ENCODE measurements at places on chromosomes 5 and 9.

DNA sequence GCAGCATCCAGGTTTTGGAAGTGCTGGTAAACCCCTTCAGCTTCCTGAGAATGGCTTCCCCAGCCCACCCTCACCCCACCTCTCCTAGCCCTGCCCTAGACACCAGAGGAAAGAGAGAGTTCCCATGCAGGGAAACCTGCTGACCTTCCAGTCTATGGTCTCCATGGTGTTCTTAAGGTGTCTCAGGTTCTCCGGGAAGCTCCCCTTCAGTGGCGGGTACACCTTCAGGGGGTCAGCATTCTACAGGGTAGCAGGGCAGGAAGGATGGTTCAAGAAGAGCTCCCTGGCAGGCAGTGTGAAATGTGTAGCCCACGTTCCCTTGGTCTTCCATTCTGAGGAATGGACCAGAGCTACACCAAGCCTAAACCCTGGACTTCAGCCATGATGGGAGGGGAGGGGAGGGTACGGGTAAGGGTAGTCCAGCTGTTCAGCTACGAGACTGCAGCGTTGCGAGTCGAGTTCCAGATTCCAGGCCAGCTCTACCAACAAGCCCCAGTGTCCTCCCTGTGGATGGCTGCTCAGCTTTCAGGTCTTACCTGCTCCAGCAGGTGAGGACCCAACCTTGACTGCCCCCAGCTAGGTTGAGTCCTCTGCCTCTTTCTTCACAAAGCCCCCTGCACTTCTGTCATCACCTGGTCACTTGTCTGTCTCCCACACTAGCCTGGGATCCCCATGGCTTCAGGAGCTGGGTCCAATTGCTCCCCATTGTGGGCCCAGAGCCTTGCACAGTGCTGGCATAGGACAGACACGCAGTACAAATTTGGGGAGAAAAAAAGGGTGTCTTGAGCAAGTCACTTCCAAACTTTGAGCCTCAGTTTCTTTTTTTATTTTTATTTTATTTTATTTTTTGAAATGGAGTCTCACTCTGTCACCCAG is 7.5 kb downstream of the CD74 start:
- DNase-seq = no peak

DNA sequence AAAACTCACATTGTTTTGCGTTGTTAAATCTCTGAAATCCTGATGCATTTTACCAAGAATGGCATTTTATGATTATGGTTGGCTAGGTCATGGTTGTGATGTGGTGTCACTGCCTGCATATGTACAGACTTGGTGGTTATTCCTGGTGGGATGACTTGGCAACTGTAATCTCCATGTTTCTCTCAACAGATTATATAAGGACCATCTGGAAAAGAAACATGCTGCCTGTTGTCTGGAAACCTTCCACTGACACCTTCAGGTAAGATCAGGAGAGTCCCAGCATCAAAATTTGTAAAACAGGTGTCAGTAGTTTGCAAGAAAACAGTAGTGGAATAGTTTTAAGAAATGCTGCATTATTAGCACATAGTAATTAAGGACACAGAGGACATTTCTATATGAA is 3.0 kb upstream of the ACER2 start:
- no peak for DNase-seq

- no peak for DNase-seq
Observed at GRCh38 chr9:104287253-104287878, 193.3 kb downstream of the SMC2 start.

DNA sequence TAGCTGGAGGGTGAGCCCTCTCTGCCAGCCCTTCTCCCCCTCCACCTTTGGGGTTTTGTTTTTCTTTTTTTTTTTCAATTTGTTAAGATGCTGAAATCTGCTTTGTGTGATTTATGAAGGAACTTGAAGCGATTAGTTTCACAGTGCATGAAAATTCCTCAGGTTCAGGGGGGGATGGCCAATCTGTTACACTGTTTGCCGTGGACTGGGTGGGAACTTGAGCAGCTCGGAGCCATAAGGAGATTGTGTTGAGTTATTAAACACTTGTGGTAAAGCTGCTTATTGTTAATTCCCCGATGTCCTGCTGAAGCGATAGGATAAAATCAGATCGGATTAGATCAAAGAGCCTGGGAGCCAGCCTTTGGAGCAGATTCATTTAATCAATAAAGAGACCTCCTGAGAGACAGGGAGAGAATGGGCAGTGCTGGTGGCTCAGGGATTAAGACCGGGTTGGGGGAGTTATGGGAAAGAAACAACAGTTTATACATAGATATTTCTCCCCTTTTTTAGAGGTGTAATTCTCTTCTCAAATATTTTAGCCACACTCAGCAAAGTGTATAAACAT is 105.8 kb upstream of the SPATA31D4 start:
- no peak for DNase-seq

GRCh38 chr9:24608599-24608998 is 62.9 kb upstream of the IZUMO3 start:
- DNase-seq = no peak

All from effector CD4-positive, alpha-beta T cell (primary cell).